Non-pigmented ciliary epithelial cell (primary cell): ENCODE measurements at places on chromosomes 16 and 17.

- no peak for DNase-seq
Observed at GRCh38 chr17:17831208-17832031, 5.4 kb downstream of the SREBF1 start.

DNA sequence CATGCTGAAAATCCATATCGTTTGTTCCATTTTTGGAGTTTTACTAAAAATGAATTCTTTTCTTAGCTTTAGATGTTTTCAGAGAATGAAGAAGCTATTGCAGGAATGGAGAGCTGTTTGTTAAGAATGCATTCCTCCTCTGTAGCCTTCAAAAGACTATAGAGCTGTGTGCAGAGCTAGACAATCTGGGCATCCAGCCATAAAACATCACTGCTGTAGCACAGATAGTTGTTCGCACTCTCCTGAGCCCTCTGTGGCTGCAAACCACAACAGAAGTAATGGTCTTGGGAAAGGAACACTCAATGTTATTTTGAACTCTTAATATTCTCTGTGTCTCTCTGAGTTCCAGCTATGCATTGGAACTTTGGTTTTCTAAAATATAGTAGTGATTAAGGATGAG, 4.9 kb downstream of the TNRC6C start:
- peak; percentile 78 for DNase-seq

GRCh38 chr16:7057458-7057857, 275.2 kb upstream of the RBFOX1 start:
- DNase-seq, result no peak

DNA sequence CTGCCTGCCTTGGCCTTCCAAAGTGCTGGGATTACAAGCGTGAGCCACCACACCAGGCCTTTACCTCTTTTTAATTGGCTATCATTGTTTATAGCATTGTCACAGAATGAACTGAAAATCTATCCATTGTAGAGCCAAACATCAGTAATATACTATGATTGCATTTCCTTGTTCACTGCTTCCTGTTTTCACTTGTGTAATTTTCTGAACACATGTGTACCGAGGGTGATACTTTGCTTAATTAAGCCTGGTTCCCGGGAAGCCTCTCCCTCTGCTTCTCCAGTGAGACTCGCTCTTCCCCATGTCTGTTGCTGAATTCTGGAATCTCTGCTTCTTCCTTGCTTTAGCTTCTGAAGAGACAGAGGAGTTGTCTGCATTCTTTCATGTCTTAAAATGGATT, 33.1 kb downstream of the POLR3E start:
- DNase-seq, result no peak

DNA sequence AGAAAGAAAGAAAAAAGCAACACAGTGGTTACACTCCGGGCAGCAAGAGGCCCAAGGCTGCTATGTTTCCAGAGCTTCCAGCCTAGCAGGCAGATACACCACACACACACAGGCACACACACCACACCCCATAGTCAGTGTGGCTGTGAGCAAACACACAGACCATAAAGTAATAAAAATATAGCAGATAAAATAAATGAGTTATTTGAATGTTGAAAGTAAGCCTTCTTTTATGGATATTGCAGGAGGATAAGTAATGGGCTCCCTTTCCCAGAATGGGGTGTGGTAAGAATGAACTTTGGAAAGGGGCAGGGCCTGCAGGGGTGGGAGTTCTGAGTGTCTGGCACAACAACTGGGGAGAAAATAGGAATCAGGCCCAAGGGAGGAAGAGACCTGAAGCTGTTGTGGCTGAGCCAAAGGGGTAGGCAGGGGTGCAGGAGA, 4.8 kb upstream of the CDK5RAP3 start:
- no peak for DNase-seq

DNA sequence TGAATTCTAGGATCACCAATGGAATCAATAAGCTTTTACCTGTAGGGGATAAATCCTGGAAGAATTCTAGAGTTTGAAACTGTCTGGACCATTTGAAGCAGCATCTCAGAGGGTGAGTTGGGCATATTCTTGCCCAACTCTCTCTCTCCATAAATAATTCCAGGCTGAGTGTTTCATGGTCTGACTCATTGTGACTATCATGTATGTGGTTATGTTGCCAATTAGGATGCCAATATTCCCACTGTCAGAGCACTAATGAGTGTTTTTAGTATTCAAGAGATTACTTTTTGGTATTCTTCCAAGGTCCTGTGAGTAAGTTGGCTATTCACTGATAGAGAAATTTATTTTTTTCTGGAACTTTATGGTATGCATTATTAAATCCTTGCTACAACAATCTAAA, 456.9 kb downstream of the TOX3 start:
- DNase-seq, result no peak

GRCh38 chr17:49570540-49571242, 5.0 kb upstream of the NXPH3 start:
- DNase-seq, result no peak

- DNase-seq, result no peak
Observed at GRCh38 chr17:81093619-81094508, 58.9 kb downstream of the BAIAP2 start.

- DNase-seq, result no peak
Observed at GRCh38 chr16:1331712-1332617, 1.5 kb upstream of the BAIAP3 start.

DNA sequence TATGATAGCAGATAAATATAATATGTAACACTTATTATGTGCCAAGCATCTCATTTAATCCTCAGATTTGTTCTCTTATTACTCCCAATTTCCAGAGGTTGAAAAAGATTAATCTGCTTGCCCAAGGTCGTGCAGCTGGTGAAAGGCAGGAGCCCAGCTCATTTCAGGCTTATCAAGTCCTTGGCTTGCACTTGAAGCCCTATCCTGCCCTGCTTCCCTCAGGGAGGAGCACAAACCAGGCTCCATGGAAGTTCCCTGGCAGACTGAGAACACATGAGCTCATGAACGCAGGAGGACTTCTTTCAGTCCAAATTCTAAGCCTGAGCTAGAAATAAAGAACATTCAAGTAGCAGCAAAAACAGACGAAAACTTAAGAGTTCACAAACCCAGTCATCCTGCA, 74.8 kb downstream of the USP31 start:
- no peak for DNase-seq

DNA sequence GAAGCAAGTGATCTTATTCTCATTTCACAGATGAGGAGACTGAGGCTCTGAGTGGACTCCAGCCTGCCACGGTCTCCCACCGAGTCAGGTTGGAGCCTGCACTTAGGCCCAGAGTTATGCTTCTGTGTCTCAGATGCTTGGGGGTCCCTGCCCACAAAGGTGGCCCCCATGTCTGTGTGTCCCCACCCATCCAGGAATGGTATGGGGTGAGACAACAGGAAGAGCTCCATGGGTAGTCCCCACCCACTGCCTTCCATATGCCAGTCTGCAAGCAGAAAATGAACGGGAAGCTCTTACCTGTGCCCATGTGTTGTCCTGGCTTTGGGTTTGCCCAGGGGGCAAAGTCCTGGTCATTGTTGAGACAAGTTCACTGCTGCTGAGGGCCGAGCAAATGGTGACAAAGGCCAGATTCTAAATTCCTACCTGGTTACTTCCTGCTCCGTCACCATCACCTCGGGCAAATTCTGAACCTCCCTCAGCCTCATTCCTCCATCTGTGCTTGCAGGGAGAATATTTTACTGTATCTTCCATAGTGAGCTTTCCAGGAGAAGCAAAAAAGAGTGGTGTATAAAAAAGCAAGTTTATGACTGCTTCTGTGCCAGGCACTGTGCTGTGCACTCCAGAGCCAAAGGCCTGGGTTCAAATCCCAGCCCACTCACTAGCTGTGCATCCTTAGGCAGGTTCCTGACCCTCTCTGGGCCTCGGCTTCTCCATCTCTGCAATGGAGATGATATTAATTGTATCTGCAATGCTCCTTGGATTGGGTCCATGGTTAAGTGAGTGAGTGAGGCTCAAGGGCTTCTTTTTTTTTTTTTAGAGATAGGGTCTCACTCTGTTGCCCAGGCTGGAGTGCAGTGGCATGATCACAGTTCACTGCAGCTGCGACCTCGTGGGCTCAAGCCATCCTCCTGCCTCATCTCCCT, 9.3 kb downstream of the IL4R start:
- no peak for DNase-seq

GRCh38 chr17:76627510-76627909, 16.0 kb downstream of the ST6GALNAC1 start:
- DNase-seq, result no peak

DNA sequence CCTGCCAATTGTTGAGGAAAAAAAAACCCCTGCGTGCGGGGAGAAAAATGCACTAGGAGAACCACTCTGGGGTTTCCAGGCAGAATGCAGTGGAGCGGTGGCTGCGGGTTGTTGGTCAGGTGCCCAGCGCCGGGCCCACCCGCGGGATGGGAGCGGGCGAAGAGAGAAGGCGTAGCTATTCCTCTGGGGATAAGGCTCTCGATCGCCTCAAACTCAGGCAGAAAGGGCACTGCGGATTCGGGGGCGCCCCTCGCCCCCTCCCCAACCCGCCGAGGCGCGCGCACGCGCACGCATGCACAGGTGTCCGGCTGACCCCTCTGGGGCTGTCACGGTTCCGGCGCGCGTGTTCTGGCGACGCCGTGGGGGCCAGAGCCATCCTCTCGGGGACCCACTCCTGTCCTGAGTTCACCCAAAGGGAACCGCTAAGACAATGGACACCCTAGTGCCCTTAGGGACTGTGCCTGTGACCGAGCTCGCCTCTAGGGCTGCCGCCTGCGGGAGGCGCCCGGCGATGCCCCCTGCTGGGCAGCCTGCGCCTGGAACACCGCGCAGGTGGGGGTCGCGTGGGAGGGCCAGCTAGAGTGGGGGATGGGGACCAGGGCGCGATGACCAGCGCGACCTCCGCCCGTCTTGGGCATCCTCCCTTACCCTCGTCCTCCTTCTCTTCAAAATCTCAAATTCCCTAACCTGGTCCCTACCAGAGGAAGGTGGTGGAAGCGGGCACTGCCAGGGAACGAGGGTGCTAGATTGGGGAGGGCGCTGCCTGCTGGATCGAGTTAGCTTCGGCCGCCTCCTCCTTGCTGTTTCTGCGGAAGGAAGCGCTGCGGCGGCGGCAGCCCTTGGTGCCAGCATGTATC, 14.4 kb upstream of the CBX8 start:
- no peak for DNase-seq

DNA sequence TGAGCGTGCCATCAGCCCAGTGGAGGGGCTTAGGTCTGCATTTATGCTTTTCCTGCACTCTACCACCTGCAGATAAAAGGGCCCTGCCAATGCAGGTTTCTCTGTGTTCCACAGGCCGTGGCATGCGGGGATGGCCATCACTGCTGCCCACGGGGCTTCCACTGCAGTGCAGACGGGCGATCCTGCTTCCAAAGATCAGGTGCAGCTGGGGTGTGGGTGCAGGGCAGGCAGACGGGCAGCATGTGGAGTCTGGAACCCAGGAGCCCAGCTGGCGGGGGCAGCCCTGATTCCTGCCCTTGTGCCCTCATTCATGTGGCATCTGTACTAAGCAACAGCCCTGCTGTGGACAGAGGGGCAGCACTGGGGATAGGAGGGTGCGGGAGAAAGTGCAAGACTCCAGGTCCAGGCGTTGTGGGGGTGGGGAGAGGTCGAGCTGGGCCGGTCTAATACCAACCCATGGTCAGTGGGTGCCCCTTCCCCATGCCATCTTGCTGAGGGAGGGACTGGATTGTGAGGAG, 4.5 kb downstream of the GRN start:
- DNase-seq, result no peak

- no peak for DNase-seq
Observed at GRCh38 chr16:48596326-48596725, 13.7 kb downstream of the N4BP1 start.

GRCh38 chr17:42289611-42290181, 1.4 kb downstream of the STAT5A start:
- no peak for DNase-seq

DNA sequence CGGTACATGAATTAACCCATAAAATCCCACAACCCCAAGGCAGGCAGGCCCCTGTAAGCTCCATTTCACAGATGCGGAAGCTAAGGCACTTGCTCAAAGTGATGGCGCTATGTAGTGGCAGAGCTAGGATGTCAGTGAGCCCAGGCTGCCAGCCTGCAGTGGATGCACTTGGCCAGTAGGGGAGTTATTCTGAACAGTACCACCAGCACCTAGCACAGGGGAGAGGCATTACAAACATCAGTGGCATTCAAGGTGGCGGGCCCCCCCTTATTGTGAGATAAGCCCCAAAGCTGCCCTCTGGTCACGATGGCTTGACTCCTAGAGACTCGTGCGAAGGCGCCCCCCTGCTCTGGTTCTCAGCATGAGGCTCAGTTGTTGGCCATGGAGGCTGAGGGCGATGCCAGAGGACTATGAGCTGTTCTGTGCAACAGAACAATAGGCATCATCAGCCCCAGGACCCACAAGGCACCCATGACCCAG, 33.8 kb downstream of the GTF3C1 start:
- no peak for DNase-seq

- no peak for DNase-seq
Observed at GRCh38 chr17:76816590-76817135, 51.5 kb upstream of the MGAT5B start.

DNA sequence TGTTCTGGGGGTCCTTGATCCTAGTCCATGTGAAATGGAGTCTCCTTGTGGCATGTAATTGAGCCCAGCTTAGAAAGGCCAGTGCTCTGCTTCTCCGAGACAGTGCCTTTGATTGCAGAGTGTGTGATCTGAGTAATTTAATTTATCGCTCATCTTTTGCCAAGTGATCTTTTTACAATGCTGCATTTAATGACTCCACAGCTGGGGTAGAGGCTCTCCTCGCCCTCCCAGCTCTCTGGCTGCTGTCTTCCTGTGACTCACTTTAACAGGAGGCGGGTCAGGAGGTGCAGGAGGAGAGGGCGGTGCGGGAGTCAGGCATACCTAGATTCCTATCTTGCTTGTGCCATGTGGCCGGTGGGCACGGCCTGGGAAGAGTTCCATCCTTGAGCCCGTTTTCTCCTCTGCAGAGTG, 113.4 kb upstream of the FOXF1 start:
- peak; percentile 59 for DNase-seq

DNA sequence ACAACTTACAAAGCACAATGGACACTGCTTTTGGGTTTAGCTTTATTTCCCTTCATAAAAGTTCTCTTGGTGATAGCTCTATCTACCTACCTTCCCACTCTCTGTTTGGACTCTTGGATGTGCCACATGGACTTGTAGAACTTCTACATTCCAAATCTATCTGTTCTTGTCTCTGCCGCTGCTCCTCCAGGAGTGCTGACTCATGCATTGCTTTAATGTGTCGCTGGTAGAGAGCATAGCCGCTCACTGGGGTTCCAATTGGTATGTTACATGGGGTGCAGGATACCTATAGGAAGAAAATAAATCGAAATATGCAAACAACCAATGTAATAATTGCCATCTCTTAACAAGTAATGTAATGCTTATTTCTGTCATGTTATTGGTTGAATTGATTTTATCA, 92.1 kb downstream of the TTC19 start:
- DNase-seq, result no peak

- no peak for DNase-seq
Observed at GRCh38 chr16:21994856-21995465, 6.0 kb downstream of the PDZD9 start.

DNA sequence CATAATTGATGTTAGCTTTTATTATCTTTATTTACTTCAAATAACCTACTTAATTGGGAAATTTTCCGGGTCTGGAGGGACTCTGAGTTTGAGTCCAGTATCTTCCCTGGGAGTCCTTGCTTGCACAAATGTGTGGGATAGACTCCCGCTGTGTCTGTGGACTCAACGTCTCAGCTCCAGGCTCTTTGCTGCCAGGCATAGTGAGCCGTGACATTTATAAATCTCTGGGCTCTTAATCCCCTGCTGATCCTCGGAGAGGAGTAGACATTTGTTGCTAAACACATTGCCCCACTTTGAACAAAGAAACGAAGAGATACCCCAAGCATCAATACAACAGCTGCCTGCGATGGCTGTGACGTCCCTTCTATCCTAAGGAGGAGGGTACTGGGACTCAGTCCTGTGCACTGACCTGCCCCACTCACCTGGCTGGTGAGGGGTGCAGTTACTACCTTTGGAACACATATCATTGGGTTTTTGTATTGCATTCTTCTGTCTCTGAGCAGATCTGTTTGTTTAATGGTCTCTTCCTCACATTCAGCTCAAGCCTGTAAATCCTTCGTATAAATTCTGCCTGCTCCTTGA, 316.9 kb downstream of the HAPSTR1 start:
- no peak for DNase-seq
